ENCODE measurements at places on chromosomes 5 and 9.
A peak's percentile ranks its signal among the peaks of the same experiment; 100 is the strongest.

- DNase-seq: no peak
Measured at GRCh38 chr9:72005451-72005850, 55.0 kb downstream of the C9orf57 start.

DNA sequence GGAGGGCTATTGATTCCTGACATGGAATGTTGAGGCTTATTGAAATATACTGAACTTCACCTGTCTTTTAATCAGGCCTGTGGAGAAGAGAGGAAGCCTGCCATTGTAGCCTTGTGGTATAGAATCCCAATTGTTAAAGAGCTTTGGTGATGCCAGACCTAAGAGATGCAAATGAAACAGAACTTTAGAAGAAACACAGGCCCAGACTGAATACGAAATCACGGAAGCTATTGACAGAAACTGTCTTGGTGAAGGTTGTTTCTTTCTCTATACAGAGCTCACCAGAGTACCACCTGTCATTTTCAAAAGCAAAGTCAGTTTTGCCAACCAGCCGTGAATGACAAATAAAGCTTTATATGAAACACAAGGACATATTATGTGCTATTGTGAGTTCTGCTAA is 660.3 kb downstream of the ISL1 start:
- DNase-seq: no peak

DNA sequence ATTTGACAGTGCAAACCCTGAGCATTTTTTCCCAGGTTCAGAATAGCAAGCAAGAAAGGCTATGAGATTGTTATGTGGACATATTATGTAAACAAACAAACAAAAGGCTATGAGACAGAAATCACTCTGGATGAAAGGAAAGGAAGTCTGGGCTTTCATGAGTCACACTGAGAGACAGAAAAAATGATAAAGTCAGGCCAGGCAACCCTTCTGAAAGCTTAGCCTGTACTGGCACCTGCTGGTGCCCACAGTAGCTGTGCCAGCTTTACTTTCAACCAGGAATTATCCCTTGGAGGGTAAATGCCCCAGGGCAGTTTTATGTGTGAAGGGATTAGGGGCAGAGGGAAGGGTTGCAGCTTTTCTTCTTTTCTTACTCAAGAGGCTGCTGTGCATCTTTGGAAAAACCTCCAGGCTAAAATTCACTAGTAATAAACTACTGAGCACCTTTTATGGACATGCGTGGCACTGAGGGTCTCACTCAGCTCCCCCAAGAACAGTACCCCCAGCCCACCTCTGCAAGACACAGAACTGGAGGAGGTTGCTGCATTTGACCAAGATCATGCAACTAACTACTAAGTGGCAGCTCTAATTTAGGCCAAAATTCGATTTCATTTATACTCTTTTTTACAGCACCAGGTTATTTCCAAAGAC is 41.7 kb downstream of the ACTL7B start:
- peak; percentile 76 for DNase-seq

DNA sequence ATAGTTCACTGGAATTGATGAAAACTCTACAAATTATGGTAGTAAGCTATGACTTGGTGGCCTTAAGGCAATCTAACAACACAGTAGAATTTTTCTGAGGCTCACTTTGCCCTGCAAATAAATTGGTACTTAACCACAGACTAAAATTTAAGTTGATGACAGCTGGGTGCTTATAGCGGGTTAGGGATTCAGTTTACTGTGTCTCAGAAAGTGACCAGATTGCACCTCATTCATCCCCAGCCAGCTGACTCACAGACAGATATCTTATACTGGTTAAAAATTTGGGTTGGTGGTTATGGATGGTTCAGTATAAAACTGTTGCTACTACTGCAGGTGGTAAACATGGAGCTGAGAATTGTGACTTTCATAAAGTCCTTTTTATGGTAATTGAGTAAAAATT is 2.8 kb downstream of the CKS2 start:
- DNase-seq: peak; percentile 18

- DNase-seq: no peak
Measured at GRCh38 chr5:135303582-135304173, 95.4 kb downstream of the MACROH2A1 start.

DNA sequence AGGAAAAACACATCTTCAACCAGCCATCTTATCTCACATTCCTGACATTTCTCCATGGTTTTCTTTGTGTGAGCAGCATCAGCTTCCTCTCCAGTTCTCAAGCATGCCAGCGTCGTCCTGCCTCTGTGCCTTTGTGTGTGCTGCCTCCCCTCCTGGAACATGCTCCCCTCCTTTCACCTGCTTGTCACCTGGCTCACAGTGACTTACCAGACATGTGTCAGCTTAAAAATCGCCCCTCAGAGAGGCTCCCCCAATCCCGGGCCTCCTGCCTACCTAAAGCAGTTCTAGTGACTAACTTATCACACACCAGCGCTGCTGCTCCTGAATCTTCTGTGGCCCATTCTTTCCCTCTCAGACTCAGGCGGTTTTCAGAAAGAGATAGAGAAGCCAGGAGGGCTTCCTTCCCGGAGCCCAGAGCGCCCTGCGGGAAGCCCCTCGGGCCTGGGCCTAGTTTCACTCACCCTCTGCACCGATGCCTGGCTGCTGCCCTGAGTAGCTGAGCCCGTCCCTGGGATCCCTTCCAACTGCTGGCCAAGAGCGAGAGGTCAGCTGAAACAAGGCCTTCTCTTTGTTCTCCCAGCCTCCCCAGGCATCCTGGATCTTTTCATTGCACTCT is 51.1 kb upstream of the MVB12B start:
- no peak for DNase-seq

- DNase-seq: no peak
Measured at GRCh38 chr9:132499251-132499650, 83.2 kb upstream of the BARHL1 start.

DNA sequence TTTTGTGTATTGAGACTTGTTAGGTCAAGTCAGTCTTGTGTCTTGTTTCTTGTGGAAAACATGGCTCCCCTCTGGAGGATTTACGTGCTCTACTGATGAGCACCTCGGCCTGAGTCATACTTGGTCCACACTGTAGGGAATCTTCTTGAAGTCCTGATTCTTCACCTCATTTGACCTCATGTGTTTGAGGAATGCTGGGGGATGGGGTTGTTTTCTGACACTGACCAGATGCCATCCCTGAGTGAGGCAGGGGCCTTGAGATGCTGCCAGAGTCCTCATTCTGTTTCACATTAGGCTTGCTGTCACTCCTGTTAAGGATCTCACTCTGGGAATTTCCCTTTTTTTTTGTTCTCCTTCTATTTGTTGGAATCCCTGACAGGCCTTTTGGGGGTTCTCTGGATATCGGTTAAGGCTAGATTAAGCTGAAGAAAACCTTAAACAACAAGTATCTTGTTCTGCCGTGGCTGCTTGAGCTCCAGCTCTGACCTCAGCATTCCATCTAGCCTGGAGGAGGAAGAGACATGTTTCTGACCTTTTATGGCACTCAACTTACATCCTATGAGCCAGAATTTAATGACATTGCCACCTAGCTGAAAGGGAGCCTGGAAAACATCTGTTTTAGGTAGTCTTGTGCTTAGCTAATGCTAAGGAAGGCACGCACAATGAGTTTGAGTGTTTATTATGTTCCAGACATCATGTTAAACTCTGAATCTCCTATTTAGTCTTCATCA is 20.6 kb downstream of the TCOF1 start:
- DNase-seq: peak; percentile 73

- no peak for DNase-seq
Measured at GRCh38 chr5:74851684-74852353, 14.4 kb downstream of the FAM169A start.

DNA sequence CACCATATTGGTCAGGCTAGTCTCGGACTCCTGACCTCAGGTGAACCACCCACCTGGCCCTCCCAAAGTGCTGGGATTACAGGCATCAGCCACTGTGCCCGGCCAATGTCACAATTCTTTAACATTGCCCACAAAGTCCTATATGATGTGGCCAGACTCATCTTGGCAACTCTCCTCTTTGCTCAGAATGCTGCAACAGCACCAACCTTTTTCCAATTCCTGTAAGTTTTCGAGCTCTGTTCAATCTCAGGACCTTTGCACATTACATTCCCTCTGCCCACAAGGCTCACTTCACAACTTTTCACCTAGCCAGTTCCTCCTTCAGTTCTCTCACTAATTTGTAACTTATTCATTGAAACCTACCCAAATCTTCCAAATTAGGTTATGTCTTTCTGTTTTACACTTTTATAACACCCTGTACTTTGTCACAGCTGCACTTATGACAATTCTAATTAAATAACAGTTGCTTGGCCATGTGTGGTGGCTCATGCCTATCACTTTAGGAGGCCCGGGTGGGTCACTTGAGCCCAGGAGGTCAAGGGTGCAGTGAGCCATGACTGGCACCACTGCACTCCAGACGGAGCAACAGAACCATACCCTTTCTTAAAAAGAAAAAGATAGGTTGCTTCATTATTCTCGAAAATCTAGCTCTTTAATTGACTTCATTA is 30.9 kb upstream of the GLDC start:
- peak; percentile 24 for DNase-seq

DNA sequence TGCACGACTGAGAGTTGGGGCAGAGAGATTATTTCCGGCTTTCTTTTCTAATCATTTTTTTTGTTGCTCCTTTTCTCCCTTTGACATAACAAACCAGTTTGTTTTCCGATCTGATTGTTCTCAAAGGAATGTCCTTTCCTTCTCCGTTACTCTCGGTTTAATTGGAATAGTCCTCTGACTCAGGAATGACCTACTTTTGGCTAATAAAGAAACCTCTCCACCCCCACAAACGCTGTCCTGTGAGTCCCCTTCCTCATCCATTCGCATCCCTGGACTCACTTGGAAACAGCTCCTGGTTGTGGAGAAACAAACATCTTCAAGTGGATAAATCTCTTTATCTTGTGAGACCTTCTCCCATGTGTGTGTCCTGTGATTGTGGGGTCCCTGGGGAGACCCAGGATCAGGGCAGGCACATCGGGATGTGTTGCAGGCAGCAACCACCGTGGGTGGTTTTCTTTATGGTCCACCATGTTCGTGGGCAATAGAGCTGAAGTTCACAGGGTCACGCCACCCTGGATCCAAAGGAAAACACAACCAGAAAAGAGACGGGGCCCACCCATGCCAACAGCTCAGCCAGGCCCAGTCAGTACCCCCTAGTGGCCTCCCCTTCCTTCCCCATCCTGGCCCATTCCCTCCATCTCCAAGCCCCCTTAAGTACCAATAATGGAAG is 45.2 kb upstream of the NEK6 start:
- DNase-seq: no peak

DNA sequence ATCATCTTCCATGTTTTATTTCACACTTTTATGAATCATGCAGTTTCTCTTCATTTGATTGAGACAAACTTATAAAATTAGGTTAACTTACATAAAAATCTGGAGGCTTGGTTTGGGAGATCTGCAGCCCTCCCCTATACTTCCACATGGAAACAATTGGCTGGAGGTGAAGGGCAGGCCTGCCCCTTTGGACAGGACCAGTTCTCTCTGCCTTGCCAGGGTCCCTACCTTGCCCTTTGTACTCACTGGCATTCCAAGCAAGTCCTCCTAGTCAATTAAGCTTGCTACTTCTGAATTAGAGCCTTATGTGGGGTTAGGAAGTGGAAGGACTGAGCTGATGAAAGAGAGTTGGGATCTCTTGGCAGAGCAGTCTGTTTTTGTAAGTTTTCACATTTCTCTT is 257.3 kb downstream of the GAS1 start:
- no peak for DNase-seq

DNA sequence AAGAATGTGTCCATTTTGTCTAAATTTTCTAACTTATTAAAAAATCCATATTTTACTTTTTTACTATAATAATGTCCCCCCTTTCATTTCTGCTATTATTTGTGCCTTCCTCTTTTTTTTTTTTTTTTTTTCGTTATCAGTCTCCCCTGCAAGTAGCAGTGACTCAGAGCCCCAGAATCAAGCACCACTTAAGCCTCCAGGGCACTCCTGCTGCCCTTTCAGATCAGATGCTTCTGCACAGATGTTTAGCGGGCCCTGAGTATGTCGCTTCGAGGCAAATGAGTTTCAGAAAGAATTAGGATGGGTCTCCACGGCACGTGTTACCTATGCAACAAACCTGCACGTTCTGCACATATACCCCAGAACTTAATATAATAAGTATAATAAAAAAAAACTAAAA is 11.7 kb downstream of the MED7 start:
- peak; percentile 27 for DNase-seq

- peak; percentile 34 for DNase-seq
Measured at GRCh38 chr5:40733879-40734563, 21.7 kb downstream of the TTC33 start.

- DNase-seq: no peak
Measured at GRCh38 chr9:31005086-31005665, 1379.3 kb upstream of the ACO1 start.

DNA sequence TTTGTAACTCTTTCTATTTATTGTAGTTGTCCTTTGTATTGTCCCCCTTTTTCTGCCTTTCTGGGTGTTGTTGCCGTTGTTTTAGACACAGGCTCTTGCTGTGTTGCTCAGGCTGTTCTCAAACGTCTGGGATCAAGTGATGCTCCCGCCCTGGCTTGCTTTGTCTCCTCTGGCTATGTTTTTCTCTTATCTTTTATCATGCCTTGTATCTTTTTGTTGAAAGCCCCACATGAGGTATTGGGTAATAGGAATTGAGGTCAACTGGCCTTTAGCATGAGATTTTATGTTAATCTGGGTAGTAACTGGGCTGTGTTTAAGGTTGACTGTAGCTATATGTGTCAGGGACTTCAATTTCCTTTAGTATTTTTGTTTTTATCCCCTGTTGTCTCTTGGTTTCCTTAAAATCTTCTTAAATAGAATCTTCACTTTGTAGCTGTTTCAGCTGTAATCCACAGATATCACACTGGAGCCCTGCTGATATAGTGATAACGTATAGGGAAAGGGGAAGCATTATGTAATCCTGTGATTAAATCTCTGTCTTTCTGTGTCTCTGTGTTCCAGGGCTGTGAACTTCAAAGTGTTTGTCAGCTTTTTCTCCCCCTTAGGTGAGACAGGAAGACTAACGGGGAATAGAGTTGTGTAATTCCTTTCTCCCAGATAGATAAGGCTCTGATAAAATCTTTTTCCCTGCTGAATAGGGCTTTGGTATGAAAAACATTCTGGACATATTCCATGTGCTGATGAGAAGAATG is 25.9 kb upstream of the CACNA1B start:
- DNase-seq: no peak

DNA sequence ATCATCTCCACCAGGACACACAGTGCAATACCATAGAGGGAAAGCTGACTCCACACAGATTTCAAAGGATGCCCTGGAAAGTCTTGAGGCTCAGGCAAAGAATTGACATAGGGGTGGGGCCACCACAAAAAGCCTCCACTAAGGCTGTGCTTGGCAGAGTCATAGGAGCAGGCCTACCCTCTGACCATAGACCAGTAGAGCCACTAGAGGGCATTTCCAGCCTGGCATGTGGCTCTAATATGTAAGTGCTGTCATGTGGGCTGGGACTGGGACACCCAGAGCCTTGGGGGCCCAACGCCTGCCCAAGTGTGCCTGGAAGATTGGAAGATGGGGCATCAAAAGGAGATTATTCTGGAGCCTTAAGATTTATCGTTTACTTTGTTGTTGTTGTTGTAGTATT is 726.0 kb downstream of the DNAH5 start:
- peak; percentile 33 for DNase-seq
